ENCODE measurements at places on chromosomes 1 and 21.

- DNase-seq: no peak
Measured at GRCh38 chr1:10324627-10325026, 74.2 kb upstream of the PGD start.

GRCh38 chr1:25675729-25676476 is 59.3 kb downstream of the MAN1C1 start:
- peak; percentile 35 for DNase-seq

DNA sequence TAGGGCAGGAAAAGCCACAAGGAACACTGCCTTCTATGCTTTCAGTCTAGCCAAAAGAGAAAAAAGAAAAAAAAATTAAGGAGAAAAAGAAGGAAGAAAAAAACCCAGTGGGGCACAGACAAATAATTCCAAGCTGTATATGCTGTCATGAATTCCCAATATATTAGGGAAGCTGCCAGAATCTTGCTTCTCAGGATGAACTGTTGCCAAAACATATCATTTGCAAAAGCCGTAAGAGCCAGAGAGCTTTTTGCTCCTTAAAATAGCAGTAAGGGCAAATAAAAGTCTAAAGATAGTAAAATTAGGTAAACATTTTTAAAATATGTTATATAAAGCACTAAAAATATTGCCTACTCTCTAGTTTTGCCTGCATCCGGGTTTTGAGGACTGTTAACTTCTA is 52.1 kb downstream of the PGM1 start:
- DNase-seq: no peak

DNA sequence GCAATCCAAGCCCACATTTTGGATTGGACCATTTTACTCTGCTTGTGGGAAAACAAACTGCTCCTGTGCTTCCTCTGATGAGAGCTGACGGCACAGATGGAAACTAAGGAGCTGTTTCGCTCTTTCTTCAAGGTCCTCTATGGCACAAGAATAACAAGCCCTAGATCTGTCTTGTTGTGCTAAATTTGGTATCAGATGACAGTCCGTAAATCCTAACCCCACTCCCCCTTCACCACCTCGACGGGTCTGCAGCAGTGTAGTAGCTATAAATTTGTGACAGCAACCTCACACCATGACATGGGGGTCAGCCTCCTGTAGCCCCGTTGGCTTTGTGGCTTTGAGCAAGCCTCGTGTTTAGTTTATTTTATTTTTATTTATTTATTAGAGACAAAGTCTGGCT is 85.9 kb downstream of the ADSS2 start:
- DNase-seq: no peak

GRCh38 chr21:15415541-15416261 is 314.1 kb upstream of the USP25 start:
- no peak for DNase-seq

DNA sequence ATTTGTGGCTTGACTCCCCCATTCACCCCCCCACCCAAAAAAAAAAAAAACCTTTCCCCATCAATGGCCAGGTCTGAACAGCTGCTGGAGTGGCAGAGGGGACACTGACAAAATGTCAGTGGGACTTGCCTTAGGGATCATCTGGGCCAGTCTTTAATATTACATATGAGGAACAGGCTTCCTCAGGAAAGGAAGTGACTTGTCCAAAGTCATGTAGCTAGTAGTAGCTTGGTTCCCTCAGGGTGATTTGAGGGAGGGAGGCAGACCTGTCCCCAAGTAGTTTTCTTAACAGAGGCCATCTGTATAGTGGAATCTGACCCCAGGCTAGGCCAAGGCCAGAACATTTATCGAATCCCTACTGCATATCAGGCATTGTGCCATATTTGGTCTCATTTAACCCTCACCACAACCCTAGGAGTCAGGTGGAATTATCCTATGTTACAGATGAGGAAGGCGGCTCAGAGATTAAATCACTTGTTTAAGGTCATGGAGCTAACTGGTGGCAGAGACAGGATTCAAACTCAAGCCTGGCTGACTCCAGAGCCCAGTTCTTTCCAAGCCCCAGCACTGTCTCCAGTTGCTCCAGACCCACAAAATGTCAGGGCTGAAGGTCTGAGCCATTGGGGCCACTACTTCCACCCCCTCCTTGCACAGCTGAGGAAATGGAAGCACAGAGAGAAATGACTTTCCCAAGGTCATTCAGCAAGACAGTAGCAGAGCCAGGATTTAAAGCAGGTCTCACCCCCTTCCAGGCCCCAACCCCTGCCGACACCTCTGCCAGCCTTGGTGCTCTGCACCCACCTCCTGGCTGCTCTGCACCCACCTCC is 10.4 kb downstream of the ZBTB7B start:
- DNase-seq: no peak

DNA sequence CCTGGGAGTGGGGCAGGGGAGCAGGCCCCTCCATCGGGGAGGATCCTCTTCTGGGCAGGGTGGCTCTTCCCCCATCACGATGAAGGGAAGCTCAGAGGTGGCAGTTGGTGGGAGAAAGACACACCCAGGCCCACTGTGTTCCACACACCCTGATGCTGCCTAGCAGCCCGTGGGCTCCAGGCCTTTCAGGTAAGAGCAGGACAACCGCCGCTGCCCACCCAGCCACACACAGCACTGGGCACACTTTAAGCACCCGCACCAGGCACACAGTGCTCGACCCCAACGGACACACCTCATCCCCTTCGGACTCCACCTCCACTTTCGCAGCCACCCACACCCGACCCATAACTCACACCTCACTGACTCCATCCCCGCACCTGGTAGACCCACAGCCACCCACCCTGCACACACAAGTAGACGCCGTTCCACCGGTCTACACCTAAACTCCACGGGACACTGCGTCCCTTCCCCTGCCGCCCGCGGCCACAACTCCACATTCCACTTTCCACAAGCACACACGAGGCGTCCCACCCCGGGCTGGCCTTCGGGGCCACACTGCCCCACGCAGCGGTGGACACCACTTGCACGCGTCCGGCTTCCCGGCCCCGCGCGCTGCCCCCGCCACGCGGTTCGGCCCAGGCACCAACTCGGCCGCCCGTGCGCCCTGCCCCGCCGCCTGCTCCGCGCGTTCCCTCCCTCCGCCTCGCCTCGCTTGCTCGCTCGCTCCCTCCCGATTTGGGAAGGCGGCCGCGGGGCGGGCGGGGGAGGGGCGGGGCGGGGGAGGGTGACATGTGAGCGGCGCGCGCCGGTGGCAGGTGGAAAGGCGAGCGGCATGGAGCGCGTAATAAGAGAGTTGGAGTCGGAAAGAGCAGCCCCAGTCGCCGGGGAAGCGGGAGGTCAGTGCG is at the start of gene KCNQ4:
KCNQ4 (plus strand) TSS at position 787 of the 905 bp plus-strand sequence. CDS start 307 bp downstream, outside the sequence.
- DNase-seq: no peak

GRCh38 chr1:155326020-155326526 is 5.4 kb downstream of the RUSC1 start:
- DNase-seq: no peak

GRCh38 chr1:156796340-156797097 is 20.1 kb downstream of the SH2D2A start:
- DNase-seq: no peak

DNA sequence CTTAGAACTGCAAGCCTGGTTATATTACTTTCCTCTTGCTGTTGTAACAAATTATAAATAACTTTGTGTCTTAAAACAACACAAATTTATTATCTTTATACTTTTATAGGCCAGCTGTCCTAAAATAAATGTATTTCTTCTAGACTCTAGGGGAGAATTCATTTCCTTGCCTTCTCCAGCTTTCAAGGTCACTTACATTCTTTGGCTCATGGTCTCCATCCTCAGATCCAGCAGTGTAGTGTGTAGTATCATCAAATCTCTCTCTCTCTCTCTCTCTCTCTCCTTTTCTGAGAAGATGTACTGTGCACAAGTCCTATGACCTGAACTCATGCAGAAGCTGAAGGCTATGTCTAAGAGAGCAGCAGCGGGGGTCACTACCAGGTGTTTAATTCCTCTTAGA is 1510.6 kb downstream of the MRPL39 start:
- DNase-seq: no peak

- DNase-seq: no peak
Measured at GRCh38 chr1:20174937-20175666, 10.8 kb upstream of the UBXN10 start.

- DNase-seq: no peak
Measured at GRCh38 chr1:184827600-184828368, 73.1 kb upstream of the EDEM3 start.

DNA sequence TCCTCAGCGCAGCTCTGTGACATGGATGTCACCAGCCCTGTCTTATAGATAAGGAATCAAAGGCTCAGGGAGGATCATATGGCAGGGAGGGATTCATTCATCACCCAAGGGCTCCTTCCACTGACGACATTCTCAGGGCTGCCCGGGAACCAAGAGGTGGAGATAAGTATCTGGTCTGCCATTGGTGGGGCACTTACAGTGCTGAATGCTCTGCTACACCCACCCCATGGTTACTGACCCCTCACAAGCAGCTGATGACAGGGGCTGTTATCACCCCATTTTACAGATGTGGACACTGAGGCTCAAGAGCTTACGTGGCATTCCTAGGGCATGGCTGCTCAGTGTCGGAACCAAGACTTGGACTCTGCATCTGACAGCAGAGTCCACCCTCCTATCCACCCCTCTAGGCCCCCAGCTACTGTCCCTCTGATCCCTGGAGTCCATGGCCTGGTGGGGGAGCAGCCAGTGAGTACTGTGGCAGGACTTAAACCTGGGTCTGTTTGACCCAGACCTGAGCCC is 155.1 kb downstream of the PTPRU start:
- DNase-seq: no peak

DNA sequence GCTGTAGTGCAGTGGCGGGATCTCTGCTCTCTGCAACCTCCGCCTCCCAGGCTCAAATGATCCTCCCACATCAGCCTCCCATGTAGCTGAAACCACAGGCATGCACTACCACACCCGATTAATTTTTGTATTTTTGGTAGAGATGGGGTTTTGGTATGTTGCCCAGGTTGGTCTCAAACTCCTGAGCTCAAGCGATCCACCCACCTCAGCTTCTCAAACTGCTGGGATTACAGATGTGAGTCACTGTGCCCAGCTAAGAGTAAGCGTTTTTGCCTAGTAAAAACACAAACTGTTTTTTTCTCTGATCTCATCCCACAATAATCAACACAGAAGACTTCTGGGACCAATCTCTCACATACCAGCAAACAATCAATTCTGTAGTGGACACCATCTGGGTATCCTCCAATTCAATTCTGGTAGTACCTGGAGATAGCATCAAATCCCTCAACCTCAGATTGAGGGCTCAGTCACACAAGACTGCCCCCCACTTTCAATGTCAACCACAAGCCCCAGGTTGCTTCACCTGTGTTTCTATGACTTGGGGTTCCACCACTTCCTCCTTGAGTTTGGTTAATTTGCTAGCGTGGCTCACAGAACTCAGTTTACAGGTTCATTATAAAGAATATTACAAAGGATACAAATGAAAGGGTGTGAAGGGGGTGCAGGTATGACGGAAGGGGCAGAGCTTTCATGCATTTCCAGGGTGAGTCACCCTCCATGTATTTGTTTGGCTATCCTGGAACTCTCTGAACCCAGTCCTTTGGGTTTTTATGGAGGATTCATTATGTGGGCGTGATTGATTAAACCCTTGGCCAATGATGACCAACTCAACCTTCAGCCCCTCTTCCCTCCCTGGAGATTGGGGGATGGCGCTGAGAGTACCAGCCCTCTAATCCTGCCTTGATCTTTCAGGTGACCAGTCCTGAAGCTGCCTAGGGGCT is 40.0 kb upstream of the RHOU start:
- no peak for DNase-seq

DNA sequence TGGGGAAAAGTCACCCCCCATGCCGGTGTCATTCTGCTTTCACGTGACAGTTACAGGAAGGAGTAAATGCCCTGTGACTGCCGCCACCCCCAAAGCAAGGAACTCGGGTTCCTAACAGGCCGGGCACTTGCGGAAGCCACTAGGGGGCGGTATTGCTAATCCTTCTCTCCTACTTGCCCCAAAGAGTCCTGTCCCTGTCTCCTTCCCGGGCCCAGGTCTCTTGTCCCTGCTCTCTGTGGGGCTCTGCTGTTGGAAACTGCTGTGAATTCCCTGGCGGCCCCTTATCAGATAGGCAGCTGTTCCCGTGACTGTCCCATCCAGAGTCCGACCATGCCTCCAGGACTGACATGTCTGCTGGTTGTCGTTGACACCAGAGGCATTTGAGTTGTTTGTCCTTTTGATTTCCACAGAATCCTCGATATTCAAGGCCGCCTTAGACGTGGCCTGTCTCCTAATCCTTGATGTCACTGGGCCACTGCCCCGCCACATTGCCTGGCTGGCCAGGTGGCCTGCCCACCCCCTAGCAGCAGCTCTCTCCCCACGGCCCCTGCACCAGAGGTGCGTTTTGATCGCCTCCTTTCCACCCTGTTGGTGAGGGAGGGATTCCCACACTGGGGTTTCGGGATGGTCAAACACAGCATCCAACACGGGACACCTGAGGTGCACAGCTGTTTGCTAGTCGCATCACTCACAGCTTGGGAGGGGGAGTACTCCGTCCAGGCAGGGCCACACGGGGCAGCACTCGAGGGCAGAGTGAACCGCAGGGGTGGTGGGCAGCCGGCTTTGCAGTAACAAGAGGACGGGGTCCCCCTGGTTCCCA is 37.3 kb downstream of the CHAF1B start:
- DNase-seq: no peak

Data from stimulated activated CD8-positive, alpha-beta memory T cell treated with anti-CD3 and anti-CD28 coated beads, Interleukin-4, amount 100 ng/mL, for 1 hour (primary cell).